ENCODE measurements at places on chromosomes 11 and 22.
A peak's percentile ranks its signal among the peaks of the same experiment; 100 is the strongest.

DNA sequence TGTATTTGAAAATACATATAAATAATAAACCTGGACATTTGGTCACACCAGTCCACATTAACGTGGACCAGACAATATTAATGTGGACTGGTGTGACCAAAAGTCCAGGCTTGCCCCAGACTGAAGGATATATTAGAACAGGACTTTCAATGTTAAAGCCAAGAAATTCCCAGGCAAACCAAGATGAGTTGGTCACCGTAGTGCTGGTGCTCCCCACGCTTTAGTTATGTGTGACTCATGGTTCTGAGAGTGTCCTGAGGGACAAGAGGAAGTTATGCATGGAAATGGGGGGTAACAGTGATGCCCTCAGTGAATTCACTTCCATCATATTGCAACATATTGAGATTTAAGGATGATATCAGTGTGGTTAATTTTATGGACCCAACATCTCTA, 31.4 kb downstream of the POU2AF1 start:
- peak; percentile 32 for DNase-seq

DNA sequence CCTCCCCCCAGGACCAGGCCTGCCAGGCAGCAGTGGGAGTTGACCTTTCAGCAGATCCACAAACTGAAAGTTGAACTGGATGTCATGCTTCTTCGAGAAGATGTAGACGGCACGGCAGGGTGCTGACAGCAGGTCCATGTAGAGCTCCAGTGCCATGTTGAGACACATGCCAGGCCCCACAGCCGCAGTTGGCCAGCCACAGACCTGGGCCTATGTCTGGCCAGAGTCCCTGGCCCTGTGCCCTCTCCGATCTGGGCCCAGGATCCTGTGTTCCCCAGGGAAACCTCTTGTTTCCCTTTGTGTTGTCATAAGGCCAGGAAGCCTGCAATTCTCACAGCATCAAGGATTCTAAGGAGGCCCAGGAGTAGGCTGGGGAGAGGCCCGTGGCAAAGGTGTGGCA, at the start of gene GSTT4:
Gene GSTT4 (minus strand): TSS at position 253 of the 400 bp plus-strand sequence. CDS start 97 bp downstream, at position 156.
- no peak for DNase-seq

DNA sequence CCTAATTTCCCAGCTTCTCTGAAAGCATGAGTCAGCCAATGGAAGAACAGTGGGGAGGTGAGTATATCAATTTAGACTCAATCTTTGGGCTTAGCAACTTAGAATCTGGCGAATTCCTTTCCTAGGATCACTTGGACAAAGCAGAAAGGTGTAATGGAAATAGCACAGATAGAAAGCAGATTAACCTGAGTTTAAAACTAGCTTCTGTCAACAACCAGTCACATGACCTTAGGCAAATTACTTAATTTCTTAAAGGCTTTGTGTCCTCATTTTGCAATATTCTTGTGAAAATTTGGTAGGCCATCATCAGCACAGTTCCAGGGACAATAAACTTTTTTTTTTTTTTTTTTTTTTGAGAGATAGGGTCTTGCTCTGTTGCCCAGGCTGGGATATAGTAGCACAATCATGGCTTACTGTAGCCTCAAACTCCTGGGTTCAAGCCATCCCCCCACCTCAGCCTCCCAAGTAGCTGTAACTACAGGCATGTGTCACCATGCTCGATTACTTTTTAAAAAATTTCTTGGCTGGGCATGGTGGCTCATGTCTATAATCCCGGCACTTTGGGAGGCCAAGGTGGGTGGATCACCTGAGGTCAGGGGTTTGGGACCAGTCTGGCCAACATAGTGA, 40.8 kb upstream of the PCF11 start:
- no peak for DNase-seq

- DNase-seq: no peak
Measured at GRCh38 chr11:119976805-119977560, 160.9 kb downstream of the TRIM29 start.

GRCh38 chr11:47269829-47270305, at the start of gene MADD:
TSS of gene MADD (plus strand) at chr11:47270133.
- DNase-seq: peak; percentile 94

- DNase-seq: no peak
Measured at GRCh38 chr11:36254713-36255112, 34.5 kb downstream of the COMMD9 start.

GRCh38 chr11:9607511-9607899, 34.0 kb downstream of the WEE1 start:
- DNase-seq: no peak

DNA sequence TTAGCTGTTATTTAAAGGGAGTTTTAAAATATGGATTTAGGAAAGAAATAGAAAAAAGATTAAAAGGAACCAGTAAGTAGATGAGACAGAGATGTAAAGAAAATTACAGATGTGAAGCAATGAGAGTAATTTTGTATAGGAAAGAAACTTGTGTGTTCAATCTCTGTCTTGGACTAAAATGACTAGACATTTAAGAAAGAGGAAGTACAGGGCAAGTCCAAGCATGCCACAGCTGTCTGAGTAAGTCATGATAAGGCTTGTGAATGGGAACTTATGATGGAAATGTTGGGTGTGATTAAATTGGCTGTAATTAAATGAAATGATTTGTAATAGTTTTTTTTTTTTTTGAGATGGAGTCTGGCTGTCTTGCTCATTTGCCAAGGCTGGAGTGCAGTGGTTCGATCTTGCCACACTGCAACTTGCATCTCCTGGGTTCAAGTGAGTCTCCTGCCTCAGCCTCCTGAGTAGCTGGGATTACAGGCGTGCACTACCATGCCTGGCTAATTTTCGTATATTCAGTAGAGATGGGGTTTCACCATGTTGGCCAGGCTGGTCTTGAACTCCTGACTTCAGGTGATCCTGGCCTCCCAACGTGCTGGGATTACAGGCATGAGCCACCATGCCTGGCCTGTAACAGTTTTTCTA, 5.9 kb upstream of the ACY3 start:
- DNase-seq: peak; percentile 79

- no peak for DNase-seq
Measured at GRCh38 chr11:617199-617911, 1.6 kb upstream of the IRF7 start.

- peak; percentile 77 for DNase-seq
Measured at GRCh38 chr11:116852261-116853031, 15.0 kb upstream of the APOA1 start.

GRCh38 chr11:26286472-26287066, 45.4 kb upstream of the ANO3 start:
- DNase-seq: peak; percentile 30

DNA sequence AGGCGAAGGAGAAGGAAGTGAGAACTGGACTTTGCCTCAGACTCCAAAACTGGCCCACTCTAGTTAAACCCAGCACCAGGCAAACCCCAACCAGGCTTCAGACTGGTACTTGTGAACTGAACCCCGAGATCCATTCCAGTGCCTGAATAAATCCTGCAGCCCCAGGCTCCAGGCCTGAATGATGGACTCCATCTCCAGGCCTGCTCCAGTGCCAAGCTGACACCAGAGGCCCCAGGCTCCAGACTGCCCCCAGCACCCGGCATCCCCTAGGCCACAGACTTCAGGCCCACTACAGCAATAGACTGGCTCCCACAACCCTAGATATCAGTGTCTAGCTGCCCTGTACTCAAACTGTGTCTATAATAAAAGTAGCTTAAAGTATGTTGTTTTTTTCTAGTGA, 406.8 kb downstream of the FAM181B start:
- DNase-seq: no peak

GRCh38 chr11:121240650-121241303, 51.8 kb upstream of the SC5D start:
- DNase-seq: no peak

- no peak for DNase-seq
Measured at GRCh38 chr11:75158696-75159150, 7.8 kb downstream of the SLCO2B1 start.

DNA sequence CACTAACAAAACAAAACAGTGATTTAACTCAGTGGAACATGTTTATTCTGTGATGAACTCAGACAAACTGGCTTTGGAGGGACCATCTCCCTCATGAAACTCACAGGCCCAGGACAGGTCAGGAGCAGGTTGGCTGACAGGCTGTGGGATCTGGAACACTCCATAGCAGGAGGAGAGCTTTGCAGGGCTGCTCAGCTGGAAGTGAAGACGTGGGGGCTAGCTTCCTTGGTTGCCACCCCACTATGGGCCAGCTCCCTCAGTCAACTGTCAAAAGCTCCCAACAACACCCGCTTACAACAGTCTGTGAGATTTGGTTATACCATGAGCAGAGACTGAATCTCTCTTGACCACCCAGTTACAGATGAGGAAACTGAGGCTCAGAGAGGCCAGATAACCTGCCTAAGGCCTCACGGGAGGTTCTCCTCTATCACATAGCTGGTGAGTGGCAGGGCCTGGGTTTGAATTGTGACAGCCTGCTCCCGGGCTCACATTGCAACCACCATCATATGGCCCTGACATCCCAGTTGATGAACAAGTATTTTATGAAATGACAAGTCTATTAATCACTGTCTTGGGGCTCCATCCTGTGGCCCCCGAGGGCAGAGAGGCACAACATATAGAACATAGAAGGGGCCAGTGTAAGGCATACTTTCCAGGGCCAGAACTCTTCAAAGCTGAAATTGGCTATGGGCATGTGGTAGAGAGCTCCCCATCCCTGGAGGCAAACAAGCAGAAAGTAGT, 473.4 kb downstream of the MN1 start:
- DNase-seq: no peak

- DNase-seq: no peak
Measured at GRCh38 chr22:37953062-37953436, 352 bp downstream of the C22orf23 start.

GRCh38 chr22:18024276-18024939, at the start of gene MICAL3:
TSS of gene MICAL3 (minus strand) at chr22:18024561. CDS start at chr22:17906812, 117,749 bp downstream.
- DNase-seq: peak; percentile 69

DNA sequence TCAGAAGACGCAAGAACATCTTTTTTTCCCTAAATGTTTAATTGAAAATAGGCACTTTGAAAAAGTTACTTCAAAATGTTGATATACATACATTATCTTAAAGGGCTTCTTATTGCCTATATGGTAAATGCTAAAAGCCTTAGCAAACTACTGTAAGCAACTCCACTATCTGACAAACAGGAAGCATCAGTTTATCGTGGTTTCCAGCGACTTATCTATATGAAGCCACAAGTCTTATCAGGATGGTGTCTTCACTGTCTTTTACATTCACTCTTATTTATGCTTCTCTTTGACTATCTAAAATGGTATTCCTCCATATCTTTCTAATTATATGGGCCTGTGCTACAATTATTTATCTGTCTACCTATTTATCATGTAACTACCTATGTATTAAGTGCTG, 2091.9 kb downstream of the LRRC4C start:
- peak; percentile 27 for DNase-seq

- no peak for DNase-seq
Measured at GRCh38 chr11:64415996-64416728, 57.2 kb downstream of the RPS6KA4 start.

GRCh38 chr22:27274770-27275449, 526.6 kb downstream of the MN1 start:
- no peak for DNase-seq

GRCh38 chr22:36385491-36386350, 2.0 kb downstream of the MYH9 start:
- peak; percentile 76 for DNase-seq

- no peak for DNase-seq
Measured at GRCh38 chr11:132142121-132142520, 771.7 kb downstream of the NTM start.

DNA sequence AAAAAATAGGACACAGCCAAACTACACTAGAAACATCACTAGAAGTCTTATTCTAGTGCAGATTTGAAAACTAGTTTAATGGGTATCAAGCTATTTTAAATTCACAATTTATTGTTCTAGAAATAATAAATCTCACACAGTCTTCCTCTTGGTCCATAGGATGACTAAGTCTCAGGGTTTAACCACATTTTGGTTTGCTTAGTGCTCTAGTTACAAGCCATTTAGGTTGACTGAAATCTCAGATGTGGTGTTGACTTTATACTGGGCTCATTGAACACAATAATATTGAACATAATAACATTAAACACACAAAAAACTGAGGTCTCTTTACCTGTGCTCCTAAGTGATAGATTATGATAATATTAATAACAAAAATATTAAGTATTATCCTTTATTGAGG, 760.3 kb upstream of the CCDC179 start:
- DNase-seq: no peak

- DNase-seq: no peak
Measured at GRCh38 chr11:119433358-119433725, 10.4 kb upstream of the THY1 start.

- DNase-seq: no peak
Measured at GRCh38 chr11:43545610-43546009, 134.9 kb upstream of the HSD17B12 start.

DNA sequence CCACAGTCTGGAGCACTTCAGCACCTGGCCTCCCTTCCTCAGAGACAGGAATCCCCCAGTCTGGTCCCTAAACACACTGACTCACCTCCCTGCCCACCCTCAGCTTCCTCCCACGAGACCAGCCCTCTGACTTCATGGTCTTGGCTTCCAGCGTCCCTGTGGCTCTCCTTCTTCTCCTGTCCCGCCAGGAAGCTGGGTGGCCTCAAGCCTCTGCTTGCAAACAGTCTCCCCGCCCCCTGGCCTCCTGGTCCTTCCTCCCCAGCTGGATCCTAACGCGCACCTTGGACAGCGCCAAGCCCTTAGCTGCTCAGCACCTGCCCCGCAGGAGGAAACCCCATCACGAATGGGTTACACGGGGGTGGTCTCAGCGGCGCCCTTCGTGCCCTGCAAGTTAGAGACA, 4.5 kb downstream of the NCF4 start:
- peak; percentile 49 for DNase-seq

- no peak for DNase-seq
Measured at GRCh38 chr22:22219140-22219996, 25.2 kb upstream of the VPREB1 start.

DNA sequence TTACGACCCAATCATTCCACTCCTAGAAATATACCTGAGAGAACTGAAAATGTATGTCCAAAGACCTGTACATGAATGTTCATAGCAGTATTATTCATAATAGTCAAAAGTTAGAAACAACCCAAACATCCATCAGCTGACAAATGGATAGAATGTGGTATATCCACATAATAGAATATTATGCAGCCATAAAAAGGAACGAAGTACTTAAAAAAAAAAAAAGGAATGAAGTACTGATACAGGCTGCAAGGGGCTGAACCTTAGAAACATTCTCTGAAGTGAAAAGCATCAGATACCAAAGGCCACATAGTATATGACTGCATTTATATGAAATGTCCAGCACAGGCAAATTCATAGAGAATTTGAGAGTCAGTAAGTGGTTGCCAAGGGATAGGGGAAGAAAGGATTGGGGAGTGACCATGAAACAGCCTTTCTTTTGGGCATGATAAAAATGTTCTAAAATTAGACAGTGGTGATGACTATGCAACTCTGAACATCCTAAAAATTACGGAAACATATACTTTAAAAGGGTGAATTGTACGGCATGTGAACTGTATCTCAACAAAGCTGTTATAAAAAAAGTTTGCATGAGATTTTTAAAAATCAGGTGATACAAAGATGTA, 1.8 kb downstream of the TPST2 start:
- peak; percentile 71 for DNase-seq
